ENCODE measurements at places on chromosomes 12 and 14.

DNA sequence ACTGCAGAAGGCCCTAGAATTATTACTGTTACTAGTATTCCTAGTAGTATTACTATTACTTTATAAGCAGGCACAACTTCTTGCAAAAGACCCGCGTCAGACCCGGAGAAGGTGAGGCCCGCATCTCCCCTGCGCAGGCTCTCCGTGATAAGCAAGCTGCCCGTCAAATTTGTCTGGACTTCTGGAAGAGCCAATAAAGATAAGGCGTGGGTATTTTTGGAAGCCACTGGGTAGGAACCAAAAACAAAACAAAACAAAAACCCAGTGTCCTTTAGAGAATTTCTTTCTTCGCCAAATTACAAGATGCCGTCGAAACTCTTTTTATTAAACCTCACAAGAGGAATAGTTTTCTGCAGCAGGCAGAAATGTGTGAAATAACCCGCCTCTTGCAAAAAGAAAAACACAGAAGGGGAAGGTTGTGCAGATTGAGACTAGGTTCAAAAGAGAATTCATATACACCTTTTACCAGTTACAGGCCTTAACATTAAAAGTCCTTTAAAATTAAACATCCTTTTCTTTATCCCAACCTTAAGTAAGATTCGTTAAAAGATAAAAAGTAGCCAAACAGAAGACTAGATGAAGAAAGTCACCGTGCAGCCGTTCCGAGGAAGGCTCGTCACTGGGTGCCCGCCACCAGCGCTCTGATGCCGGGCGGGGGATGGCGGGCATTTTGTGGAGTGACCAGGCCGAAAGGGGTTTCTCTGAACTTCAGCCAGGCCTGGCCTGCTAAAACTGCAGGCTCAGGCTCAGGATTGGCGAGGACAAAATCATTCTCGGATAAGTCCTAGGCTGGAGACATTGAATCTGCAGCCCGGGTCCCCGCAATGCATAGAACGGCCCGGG lies 1.6 kb downstream of the TBX5 start:
- DNase-seq, result no peak

DNA sequence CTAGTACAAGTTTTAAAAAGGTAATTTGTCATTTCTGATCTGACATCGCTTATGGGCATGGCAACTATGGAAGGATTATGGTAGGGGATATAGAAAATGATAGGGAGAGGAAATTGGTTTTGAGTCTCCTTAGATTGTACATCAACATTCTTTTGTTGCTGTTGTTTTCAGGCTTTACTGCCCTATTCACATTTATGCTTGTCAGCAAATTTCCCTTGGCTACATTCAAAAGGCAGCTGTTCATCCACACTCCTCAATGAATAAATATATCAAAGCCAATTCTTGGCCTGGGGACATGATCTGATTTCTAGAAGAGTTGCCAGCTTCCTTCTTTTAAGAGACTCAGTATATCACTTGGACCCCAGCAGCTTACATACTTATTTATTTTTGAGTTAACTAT lies 283.4 kb downstream of the CEP128 start:
- no peak for DNase-seq

DNA sequence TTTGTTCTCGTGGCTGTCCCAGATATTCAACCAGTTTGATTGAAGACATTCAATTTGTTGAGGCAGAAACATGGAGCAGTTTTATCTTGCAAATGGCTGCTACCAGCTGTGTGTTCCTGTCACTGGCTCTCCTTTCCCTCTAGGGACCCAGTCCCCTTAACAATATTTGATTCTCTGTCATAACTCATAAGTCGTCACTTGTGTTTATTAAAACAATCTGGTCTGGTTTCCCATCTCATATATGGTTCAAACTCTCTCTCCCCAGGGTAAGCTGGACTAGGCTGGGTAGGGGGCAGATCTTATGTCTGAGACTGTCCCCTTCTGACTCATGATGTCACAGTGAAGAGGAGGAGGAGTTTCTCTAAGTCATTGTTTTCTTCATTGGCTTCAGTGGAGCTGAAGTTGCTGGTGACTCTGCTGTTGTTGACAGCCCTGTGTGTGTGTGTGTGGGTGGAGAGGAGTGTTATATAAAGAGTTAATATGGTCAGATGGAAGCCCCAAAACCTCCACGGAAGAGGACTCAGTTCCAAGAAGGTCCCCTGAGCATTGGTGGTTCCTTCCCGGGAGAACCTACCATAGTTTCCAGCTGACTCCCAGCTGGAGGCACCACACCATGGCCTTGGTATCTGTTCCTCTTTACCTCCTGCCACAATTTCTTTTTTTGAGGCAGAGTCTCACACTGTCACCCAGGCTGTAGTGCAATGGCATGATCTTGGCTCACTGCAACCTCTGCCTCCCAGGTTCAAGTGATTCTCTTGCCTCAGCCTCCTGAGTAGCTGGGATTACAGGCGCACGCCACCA lies 16.1 kb upstream of the GNG2 start:
- DNase-seq, result no peak

DNA sequence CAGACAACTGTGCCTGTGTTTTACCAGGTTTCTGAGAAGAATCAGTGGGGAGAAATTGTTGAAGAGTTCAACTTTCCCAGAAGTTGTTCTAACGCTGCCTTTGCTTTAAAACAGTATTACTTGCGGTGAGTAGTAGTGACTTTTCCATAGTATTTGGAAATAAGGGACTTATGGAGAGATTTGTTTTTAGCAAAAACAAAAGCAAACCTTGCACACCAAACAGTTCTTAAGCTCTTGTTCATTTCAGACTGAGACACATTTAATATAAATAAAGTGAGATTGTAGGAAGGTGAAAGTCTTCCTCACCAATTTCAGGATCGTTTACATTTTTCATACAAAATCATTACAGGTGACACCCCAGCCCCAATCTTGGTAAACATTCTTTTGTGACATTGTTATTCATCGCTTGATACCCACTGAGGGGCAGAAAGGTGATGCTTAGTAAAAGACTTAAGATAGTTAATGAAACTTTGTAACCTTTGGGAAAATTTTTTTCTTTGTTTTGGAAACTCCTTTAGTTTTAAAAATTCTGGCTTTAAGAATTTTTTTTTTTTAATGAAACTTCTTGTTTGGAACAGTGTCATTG lies 1.8 kb downstream of the ARID2 start:
- DNase-seq, result no peak

DNA sequence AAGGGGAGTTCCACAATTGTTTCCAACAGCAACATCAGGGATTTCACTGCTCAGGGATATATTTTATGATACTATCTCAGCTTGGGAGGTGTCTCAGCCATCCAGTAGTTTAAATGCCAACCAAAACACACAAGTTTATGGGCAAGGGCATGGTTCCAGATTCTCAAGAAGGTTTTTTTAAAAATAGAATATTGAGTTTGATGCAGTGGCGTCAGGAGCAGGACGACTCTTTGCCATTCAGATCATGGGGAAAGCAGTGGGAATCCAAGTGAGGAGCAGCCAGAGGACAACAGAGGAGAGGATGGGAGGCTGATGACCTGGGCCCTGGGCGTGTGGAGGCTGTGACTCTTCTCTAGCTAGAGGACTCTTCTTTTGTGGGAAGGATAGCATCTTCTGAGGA lies 25.7 kb downstream of the TSHR start:
- DNase-seq, result no peak

GRCh38 chr14:69755784-69756183 lies 11.2 kb upstream of the SRSF5 start:
- no peak for DNase-seq

DNA sequence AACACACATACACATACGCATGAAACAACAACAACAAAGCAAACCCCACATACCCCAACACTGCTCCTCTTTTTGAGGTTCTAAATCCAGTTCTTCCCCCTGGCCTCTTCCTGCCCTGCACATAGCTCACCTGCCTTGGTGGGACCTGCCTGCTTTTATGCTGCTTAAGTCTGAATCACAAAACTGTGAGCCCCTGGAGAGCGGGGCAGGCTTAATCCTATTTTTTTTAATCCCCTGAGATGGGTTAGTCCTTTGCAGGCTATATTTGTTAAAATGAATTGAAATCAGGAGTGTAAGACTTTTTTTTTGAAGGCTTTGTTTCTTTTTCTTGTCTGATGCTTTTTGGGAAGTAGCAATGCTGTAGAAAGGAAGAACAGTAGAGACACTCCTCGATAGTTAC lies 84.6 kb upstream of the MAX start:
- no peak for DNase-seq

DNA sequence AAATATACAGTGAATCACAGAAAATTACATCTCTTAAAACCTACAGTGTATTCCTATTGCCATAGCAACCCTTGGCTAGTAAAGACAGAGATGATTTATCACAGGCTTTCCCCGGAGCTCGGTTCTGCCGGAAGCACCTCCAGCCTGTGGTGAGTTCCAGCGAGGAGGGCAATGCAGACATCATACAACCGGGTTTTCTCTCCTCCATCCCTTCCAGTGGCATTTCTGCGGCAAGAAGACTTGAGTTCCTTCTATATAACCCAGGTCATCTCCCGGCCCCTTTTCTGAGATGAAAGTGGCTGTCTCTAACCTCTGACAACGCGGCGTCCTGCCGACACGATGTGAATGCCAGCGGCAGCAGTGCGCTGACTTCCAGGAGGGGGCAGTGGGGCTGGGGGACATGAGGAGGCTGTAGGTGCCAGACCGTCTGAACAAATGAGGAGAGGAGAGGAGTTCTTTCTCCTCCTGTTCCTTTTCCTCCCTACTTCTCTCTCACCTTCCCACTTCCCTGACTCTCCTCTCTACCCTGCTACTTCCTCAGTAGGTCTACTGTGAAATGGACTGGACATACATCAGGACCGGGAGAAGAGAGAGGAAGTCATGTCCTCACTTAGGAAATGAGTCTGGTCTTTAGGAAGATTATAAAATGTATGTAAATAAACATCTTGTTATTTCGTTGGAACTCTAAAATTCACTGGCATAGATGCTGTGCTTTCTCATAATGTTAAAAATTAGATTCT lies 68.6 kb upstream of the MAX start:
- peak; percentile 22 for DNase-seq

GRCh38 chr12:32420356-32420755 lies 21.0 kb downstream of the FGD4 start:
- DNase-seq, result no peak

GRCh38 chr12:86186449-86186848 lies 69.7 kb downstream of the MGAT4C start:
- no peak for DNase-seq

- DNase-seq, result no peak
These were observed 502.6 kb downstream of the FUT8 start for GRCh38 chr14:65915125-65915524.

- DNase-seq, result peak; percentile 29
These were observed at the start of gene P3H3 for GRCh38 chr12:6827982-6828780. TSS of gene P3H3 (plus strand) at chr12:6828407. CDS start at chr12:6828441, 34 bp downstream.

DNA sequence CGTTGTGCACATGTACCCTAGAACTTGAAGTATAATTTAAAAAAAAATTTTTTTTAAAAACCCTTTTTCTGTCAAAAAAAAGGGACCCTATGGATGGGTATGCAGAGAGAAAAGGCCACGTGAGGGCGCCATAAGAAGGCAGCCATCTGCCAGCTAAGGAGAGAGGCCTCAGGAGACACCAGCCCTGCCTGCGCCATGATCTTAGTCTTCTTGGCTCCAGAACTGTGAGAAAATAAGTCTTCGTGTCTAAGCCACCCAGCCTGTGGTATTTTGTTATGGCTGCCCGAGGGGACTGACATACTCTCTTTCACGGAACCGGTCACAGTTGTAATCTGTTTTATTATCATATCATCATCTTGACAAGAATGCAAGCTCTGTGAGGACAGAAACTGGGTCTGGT lies 174.8 kb downstream of the EFCAB11 start:
- DNase-seq, result no peak

GRCh38 chr14:50061664-50062437 lies 54.5 kb downstream of the VCPKMT start:
- no peak for DNase-seq

- no peak for DNase-seq
These were observed 582.6 kb downstream of the ALG10 start for GRCh38 chr12:34604631-34605509.

DNA sequence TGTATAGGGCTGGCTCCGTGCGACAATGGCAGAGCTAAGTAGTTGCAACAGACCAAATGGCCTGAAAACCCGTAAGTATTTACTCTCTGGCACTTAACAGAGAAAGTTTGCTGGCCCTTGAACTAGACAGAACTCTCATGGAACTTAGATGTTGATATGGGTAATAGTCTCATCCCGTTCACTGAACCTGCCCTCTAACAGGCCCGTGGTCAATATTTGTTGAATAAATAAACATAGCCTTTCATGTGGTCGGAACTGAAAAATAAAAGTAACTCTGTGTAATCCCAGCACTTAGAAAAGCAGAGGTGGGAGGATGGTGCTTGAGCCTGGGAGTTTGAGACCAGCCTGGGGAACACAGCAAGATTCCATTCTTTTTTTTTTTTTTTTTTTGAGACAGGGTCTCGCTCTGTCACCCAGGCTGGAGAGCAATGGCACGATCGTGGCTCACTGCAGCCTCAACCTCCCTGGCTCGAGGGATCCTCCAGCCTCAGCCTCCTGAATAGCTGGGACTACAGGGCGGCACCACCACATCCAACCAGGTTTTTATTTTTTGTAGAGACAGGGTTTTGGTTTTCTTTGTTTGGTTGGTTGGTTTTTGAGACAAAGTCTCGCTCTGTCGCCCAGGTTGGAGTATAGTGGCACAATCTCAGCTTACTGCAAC lies 29.7 kb downstream of the KDM2B start:
- no peak for DNase-seq

DNA sequence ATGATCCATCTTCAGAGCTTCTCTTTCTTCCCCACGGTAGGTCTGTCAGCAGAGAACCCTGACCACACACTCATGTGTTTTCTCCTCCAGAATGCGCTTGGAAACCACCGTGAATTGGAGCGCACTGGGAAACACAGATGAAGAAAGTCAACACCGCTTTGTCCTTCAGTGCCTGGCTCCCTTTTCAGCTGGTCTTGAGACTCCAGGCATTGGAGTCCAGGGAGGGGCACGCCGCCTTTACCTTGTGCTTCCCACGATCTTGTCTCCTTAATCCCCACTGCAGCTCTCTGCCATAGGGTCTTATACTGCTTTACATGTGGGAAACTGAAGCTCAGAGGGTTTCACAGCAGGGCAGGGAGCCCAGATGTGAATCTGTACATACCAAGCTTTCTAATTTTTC lies 1.1 kb downstream of the FAM90A1 start:
- no peak for DNase-seq

GRCh38 chr14:50830044-50830931 lies 674 bp downstream of the NIN start:
- no peak for DNase-seq

DNA sequence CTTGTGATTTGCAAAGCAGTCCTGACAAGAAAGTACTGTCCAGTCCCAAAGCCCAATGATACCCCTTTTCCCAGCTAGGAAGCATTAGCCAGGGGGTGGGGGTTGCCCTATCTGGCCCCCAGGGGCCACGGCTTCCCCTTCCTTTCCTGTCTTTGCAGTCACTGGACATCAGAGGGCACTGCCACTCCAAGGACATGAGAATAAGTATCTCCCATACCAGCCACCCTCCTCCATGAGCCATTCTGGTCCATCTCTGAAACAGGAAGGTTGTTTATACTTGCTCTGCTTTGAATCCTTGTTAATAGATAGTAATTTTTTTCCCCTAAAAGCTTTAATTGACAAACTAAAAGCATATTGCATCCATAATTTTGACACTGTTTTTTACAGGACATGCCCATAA lies 29.7 kb downstream of the RBM19 start:
- no peak for DNase-seq

- no peak for DNase-seq
These were observed 175.1 kb upstream of the ARHGAP5 start for GRCh38 chr14:31902002-31902401.

- DNase-seq, result no peak
These were observed 86.0 kb downstream of the FAR2 start for GRCh38 chr12:29234965-29235626.

Measured in forelimb muscle (tissue), 1 donor.